ENCODE measurements at places on chromosomes 5 and 9.

GRCh38 chr9:70435948-70436347 is 21.5 kb upstream of the KLF9 start:
- no peak for DNase-seq

GRCh38 chr5:99460701-99461100 is 531.9 kb upstream of the CHD1 start:
- DNase-seq: no peak

DNA sequence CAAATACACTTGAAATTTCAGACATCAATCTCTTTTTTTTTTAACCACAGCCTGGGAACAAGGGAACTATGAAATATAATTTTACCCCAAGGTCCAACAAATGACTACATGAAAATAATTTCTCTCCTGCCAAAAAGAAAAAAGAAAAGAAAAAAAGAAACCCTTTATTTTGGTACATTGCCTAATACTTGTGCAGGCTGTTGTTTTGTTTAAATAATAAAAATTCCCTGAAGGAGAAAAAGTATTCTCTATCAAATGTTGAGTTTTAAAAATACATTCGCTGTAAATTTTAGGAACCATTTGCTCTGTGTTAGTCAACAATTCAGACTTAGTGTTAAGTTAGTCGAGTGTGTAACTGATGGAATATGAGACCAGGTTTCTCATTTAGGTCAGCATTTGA is 155.4 kb downstream of the PRDM6 start:
- no peak for DNase-seq

DNA sequence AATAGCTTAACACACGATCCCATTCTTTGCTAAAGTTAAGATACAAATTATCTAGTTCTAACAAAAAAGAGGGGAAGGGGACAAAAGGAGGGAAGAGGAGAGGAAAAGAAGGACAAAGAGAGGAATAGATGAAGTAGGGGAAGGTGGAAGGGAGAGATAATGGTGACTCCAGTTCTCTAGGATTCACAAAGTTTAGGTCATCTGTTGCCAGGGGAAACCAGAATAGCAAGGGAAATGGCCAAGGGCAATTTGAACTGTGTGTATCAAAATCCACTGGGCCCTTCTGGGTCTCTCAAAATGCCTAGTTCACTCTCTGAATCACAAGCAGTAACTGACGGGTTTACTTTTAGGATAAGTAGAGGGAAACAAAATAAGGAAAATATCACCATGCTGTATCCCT is 7.6 kb downstream of the SLC24A2 start:
- DNase-seq: no peak

- DNase-seq: no peak
Observed at GRCh38 chr9:123893115-123893514, 36.8 kb downstream of the DENND1A start.
